ENCODE measurements at places on chromosomes 16 and 17.

- DNase-seq = no peak
Observed at GRCh38 chr16:10338426-10338825, 47.4 kb upstream of the ATF7IP2 start.

- DNase-seq = peak; percentile 41
Observed at GRCh38 chr17:81551458-81552243, 502 bp downstream of the FAAP100 start.

DNA sequence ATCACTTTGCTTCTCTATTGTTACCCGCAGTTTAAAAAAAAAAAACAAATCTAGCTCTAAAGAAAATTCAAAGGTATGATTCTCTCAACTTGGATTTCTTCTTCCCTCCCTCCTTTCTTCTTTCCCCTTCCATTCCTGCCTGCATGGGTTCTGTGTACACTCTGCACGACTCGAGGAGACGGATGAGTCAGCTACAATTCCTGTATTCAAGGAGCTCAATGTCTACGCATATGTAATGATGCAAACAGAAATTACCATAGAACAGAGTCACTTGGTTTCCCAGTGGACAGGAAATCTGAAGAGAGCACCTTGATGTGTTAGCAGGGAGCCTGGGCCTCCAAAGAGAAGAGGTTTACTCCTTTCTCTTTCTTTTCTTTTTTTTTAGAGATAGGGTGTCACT is 92.3 kb downstream of the VPS53 start:
- no peak for DNase-seq

GRCh38 chr16:87555647-87556046 is 46.7 kb upstream of the JPH3 start:
- DNase-seq = peak; percentile 55

- no peak for DNase-seq
Observed at GRCh38 chr16:71666928-71667707, 41.1 kb downstream of the MARVELD3 start.

DNA sequence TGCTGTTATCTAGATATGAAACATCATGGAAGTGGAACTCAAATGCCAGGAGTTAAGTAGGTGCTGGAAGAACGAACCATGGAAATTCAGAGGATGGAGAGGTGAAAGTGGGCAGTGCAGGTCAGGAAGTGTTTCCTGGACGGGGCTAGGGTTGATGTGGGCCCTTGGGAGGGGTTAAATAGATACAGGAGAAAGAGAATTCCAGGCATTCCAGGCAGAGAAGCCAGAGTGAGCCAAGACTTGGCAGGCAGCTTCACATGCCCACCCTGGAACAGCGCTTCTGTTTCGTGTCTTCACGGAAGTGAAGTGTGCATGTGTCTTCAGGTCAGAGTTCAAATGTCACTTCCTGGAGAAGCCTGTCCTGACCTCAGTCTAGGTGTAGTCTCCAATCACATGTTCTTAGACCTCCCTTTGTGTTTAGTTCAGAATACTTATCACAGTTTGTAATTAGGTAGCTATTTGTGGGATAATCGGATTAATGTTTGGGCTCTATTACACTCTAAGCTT is 41.3 kb downstream of the GP2 start:
- DNase-seq = no peak

GRCh38 chr16:65038100-65038499 is 83.8 kb downstream of the CDH11 start:
- no peak for DNase-seq

- DNase-seq = no peak
Observed at GRCh38 chr16:7590934-7591333, 258.3 kb downstream of the RBFOX1 start.

GRCh38 chr16:84970447-84971127 is 40.7 kb downstream of the ZDHHC7 start:
- peak; percentile 81 for DNase-seq

DNA sequence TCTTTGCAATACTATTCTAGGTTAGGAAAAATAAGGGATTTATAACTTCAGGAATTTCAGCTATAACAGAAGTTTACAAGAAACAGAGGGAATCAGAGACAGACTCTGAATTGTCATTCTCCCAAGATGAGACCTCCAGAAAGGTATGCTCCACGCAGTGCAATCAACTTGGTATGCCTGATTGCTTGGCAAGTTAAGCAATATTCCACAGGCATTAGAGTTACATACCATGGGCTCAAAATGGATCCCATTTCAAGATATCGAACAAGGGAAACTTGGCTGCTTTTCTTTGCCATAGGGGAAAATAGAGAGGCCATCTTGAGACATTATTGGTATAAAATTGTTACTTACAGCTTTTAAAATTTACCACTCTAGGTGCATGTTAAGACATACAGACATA is 615.6 kb upstream of the SOX9 start:
- no peak for DNase-seq

- DNase-seq = no peak
Observed at GRCh38 chr17:34436607-34437006, 73.6 kb upstream of the CCL1 start.

GRCh38 chr17:66778531-66779236 is 56.2 kb upstream of the CACNG5 start:
- no peak for DNase-seq

Data from suppressor macrophage (primary cell).